Ammon's horn (tissue), 1 donor: ENCODE measurements at places on chromosomes 3 and 15.

DNA sequence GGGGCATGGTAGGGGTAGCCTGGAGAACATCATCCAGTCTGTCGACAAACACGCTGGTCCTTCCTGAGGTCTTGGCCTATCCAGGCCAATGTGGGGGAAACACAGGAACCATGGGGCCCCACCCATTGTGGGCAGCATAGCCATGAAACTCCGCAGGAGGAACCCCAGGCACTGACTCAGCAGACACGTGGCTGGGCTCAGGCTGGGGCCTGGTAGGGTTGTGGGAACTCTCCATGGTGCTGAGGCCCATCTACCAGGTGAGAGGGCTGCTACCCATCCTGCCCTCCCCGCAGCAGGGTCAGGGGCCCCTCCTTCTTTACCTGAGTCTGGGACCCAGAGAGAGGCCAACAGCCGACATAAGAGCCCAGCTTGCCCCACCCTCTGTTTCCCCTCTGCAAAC, 22.6 kb upstream of the CACNA2D2 start:
- no peak for DNase-seq

GRCh38 chr3:149610351-149611105, 47.3 kb downstream of the WWTR1 start:
- DNase-seq, result peak; percentile 87

DNA sequence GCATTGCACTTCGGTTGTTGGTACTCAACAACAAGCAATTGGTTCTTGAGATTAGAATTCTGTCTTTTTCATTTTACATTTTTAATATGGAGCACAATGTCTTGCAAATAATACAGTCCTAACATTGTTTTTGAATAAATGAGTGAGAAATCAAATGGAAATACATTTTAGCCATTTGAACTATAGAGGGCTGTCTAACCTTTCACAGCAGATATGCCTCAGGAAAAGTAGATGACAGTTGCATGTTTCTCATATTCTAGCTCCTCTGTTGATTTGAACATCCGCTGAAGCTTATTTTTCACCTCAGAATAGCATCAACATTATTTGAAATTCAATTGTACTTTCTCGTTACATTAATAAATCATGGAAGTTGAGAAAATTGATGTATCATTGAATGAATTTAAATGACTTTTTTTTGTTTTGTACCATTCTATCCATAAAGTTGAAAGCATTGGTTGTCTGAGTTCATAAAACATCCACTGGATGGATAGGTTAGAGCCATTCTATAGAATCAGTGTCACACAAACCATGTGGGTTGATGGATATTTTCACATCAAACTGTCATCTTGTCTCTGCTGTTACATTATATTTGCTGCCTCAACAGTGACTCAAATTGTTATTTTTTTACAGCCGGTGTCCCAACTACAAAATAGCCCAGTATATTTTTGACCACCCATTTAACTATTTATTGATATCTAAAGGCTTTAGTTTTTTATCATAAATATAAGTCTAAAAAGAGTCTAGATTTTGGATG, 928.3 kb downstream of the NSUN3 start:
- no peak for DNase-seq

GRCh38 chr3:37986479-37987314, 3.9 kb upstream of the VILL start:
- DNase-seq, result no peak

- no peak for DNase-seq
Measured at GRCh38 chr3:62562596-62562995, 189.2 kb upstream of the FEZF2 start.

GRCh38 chr15:58631319-58631718, 118.2 kb downstream of the ADAM10 start:
- DNase-seq, result no peak

DNA sequence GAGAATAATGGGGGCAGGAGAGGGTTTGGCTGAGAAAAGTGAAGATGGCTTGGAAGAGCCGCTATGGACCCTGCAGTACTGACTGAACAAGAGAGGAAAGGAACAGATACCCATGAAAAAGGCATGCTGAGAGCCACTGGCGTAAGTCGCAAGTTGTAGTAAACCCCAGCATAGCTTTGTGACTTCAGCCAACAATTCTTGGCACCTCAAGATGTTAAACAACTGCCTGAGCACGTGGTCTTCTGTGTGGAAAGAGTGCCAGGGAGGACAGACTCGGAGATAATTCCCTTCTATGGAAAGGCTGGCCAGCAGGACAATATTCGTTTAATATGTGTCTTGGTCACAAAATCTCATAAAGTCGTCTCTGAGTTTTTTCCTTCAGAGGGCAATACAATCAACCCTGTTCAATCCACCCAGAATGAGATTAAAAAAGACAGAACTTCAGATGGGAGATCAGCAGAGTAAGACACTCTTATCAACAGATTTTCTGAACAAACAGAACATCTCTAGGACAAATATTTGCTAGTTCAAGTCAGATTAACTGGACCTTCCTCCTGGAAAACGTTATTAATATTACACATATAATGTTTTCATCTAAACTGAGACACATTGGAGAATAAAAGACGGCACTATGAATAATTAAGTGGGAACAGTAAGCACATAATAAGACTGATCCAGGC, 49.2 kb downstream of the NEK10 start:
- DNase-seq, result no peak

GRCh38 chr15:67134067-67134838, 68.9 kb downstream of the SMAD3 start:
- DNase-seq, result no peak

DNA sequence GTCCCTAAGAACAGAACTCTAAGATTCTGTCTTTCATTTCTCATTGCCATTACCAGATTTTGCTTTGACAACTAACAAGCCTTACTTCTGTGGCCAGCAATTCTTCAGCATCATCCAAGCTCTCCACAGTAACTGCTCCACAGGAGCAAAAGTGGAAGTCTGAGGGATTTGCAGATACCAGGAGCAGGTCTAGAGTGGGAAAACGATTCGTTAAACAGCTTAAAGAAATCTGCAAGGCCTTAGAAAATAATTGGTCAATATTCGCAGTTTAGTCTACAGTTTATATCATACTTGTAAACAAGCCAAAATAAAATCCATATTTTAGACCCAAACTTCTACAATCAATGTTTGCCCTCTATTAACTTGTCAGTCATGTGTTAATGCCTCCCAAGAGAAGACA, 24.1 kb downstream of the MYH15 start:
- DNase-seq, result peak; percentile 21

GRCh38 chr3:148083526-148084182, 614.0 kb upstream of the AGTR1 start:
- no peak for DNase-seq

GRCh38 chr3:101701696-101702634, 15.4 kb upstream of the RPL24 start:
- no peak for DNase-seq

DNA sequence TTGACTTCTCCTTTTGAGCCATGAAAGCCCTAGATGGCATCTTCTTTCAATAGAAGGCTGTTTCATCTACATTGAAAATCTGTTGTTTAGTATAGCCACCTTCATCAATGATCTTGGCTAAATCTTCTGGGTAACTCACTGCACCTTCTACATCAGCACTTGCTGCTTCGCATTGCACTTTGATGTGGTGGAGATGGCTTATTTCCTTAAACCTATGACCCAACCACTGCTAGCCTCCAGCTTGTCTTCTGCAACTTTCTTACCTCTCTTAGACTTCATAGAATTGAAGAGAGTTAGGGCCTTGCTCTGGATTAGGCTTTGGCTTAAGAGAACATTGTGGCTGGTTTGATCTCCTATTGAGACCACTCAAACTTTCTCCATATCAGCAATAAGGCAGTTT, 189.8 kb downstream of the PLCL2 start:
- no peak for DNase-seq

GRCh38 chr3:35383719-35384555, 255.4 kb upstream of the ARPP21 start:
- peak; percentile 44 for DNase-seq

DNA sequence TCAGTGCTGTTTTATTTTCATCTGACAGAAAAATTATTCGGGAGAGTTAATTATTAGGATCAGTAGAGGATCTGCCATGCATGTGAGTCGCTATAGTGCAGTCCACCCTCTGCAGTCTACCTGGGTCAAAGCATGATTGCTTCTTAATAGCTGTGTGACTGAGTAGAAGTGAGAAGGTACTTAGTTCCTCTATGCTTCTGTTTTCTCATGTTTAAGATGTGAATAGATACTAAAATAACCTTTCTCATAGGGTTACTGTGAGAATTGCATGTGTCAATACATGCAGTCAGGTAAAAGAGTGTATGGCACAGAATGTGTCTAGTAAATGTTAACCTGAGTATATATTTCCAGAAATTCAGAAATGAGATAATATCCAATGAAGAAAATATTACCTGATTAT, 435.7 kb downstream of the NAALADL2 start:
- no peak for DNase-seq

DNA sequence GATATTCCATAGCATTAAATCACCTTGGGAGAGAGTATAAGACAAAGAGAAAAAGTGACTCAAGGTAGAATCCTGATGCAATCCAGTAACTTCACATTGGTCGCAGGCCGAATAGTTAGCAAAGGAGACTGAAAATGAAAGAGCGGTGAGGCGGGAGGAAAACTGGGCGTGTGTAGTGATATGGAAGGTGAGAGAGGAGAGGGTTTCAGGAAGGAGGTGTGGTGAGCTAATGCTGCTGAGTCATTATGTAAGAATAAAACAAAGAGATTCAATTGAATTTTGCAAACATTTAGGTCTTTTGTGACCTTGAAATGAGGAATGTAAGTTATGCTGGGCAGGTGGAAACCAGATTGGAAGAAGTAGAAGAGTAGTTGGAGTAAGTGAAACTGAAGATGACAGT, 235.3 kb downstream of the C3orf38 start:
- DNase-seq, result no peak

GRCh38 chr3:99686955-99687612, 48.7 kb downstream of the COL8A1 start:
- DNase-seq, result peak; percentile 49

DNA sequence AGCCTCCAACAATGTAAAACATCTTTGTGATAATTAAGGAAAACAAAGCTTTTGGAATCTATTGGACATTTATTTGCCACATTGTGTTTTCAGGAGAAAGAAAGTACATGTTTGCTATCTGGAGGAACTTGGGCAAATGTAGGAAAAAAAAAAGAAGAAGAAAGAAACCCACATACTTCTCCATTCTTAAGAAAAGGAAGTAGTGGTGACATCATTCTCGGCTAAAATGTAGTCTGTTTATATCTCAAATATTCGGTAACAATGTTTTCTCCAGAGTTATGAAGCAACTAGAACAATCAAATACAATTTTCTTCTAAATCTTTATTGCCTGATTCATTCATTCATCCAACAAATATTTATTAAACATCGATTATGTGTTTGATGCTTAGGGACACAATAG, 2.3 kb upstream of the TGFBR2 start:
- peak; percentile 14 for DNase-seq

DNA sequence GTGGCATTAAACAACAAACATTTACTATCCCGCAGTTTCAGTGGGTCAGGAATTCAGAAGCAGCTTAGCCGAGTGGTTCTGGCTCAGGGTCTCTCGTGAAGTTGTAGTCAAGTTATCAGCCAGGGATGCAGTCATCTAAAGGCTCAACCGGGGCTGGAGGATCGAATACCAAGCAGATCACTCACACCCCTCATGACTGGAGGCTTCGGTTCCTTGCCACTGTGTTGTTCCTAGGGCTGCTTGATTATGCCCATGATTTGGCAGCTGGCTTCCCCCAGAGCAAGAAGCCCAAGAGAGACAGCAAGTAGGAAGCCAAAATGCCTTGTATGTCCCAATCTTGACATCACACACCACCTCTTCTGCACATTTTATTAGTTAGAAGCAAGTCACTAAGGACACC, 33.9 kb upstream of the CDCP1 start:
- no peak for DNase-seq

- no peak for DNase-seq
Measured at GRCh38 chr3:42428830-42429229, 18.4 kb upstream of the LYZL4 start.

- DNase-seq, result peak; percentile 52
Measured at GRCh38 chr3:32421991-32422859, 30.6 kb downstream of the CMTM7 start.

GRCh38 chr15:31570591-31570990, 244.0 kb downstream of the KLF13 start:
- no peak for DNase-seq

GRCh38 chr3:129890125-129890524, 3.4 kb downstream of the TMCC1 start:
- no peak for DNase-seq

DNA sequence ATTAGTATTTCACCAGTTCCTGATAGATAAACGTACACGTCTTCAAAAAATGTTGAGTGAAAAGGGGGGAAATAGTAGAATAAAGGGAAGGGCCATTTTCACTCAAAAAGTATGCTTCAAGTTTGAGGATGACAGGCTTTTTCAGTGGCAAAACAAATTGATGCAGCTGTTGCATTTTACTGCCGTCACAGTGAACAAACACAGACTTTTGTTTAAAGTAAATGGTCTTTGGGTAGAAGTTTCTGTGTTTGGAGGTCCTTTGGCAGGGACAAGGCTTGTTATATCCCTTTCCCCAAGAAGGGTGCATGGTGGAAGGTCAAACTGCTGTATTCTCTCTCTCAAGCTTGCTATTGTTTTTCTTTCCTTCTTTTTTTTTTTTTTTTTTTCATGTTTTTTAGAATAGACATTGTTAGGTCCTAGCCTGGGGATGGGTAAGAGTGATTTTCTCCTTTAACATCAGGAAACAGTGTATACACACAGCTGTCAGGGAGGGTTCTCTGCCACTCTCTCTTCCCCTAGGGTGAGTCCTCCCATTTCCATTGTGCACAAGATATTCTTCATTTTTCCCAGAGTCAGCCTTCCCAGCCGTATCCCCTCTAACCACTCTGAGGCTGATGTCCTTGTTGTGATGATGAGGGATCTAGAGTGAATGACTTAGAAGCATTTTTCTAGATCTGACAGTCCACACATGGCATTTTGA, 6.6 kb upstream of the SUCNR1 start:
- DNase-seq, result no peak

DNA sequence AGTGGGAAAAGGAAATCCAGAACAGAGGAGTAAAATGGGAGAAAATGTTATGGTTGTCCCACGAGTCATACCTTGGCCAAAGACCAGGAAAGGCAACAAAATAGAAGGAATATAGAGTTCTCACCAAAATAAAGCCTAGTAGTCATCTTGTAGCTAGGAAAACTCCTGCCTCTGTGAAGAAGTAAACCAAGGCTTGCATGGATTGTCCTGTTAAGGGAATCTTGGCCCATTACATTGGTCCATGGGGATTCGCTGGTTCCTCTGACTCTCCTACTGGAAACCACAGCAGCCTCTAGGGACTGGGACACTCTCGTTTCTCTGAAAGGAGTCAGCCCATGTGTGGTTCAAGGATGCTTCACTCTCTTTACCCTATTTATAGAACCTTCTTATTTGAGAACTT, 62.9 kb upstream of the FNDC3B start:
- no peak for DNase-seq

DNA sequence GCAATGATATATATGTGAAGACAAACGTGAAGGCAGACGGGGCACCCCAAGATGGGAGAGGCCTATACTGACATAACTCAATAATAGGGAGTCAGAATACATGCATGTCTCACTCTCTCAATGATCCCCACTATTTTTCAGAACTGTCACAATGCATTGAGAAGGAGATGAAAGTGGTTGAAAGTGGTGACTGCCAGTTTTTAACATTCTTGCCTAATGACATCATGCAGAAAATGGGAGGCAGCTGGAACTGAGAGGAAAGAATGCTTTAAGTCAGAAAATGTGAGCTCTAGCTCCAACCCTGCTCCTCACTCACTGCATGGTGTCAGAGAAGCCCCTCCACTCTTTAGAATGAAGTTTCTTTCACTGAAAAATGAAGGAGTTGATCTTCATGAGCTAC, 55.3 kb upstream of the P2RY1 start:
- no peak for DNase-seq
